ENCODE measurements at places on chromosomes 3 and 15.
A peak's percentile ranks its signal among the peaks of the same experiment; 100 is the strongest.

DNA sequence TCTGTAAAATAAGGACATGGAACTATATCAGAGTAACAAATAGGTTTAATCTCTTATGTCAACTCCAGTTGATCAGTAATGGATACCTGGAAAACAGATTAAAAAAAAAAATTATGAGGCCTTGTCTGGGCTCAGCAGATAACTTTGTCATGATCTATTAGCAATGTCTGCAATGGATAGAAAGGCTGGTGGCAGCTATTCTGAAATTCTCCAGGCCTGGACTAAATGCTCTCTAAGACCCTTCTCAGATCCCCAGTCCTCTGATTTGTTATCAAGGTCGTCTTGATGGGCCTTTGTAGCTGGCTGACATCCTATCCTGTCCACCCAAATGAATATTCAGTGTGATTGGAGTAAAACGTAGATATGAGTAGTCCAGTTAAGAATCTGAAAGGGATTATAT is 13.7 kb downstream of the LRTM1 start:
- no peak for DNase-seq

DNA sequence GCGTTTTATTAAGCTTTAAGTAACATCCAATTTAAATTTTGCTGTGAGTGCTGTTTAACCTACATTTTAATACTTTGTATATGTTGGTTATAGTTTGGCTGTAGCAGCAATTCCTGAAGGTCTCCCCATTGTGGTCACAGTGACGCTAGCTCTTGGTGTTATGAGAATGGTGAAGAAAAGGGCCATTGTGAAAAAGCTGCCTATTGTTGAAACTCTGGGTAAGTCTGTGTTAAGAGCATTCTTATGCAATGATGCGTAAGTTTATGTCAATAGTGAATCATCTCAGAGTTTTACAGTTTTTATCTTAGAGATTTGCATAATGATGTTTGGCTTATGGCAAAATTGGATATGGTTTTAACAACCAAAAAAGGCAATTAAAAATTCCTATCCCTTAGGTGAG is 62.7 kb downstream of the ASTE1 start:
- DNase-seq, result peak; percentile 95

DNA sequence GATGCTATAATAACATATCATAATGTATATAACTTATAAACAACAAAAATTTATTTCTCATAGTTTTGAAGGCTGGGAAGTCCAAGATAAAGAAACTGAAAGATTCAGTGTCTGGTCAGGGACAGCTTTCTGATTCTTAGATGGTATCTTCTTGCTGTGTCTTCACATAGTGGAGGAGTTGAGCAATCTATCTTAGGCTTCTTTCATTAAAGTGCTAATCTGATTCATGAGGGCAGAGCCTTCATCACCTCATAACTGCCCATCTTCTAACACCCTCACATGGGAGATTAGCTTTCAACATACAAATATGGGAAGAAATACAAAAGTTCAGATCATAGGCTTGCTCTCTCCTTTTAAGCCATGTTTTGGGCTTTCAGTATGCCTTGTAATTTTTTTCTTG is 774.8 kb upstream of the EPHA6 start:
- DNase-seq, result no peak

GRCh38 chr3:158531334-158531733 is 39.7 kb upstream of the MLF1 start:
- DNase-seq, result no peak

GRCh38 chr15:45796433-45796832 is 161.6 kb downstream of the SQOR start:
- DNase-seq, result no peak

- DNase-seq, result no peak
Observed at GRCh38 chr3:55629432-55629831, 142.3 kb upstream of the WNT5A start.

- no peak for DNase-seq
Observed at GRCh38 chr3:73474619-73475018, 150.1 kb downstream of the PDZRN3 start.

DNA sequence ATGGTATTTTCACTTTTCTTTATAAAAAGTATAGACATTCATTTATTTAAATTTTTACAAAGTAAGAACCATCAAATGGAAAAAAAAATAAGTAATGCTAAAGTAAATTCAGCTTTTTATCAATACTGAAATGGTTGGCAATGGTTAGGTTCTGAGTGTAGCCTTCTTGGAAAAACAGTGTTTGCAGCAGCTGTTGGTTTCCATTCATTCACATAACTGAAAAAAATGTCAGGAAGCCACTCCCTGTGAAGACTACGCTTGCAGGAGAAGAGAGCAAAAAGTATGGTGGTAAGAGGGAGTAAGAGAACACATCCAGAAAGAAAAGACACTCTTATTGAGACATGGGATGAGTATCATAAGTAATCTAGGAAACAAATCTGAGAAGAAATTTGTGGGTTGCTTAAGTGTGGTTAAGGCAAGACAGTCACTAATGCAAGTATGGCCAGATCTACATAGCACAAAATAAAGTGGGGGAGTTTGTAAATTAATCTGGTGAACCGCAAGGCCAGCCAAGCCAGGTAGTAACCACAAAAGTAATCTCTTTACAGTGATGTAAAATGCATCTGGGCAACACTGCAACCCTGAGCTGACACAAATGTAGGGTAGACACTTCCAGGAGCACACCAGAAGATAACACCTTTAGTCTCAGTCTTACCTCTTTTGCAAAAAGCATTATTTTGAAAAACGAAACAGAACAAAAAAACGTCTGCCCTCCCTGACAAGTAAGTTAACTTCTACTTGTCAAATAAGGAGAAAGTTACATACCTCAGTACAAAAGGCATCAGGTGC is 133.7 kb downstream of the IGSF11 start:
- no peak for DNase-seq

GRCh38 chr3:181292984-181293383 is 303.4 kb upstream of the DNAJC19 start:
- DNase-seq, result peak; percentile 58

DNA sequence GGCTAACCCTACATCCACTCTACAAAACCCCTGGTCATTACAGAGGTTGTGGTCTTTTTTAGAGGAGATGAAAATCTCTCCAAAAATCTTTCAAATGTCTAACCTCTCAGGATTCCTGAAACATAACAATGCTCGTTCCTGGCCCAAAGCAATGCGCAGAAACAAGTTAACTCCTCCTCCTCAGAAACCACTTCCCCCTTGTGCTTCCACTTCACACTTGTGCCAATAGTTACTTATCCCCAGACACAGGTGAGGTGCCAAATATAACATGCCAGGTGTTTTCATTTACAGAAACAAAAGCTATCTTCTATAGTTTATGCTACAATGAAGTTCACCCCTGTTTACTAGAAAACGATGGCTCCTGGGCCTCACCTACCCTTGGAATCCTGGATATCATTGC is 6.2 kb downstream of the NDUFAF1 start:
- no peak for DNase-seq

DNA sequence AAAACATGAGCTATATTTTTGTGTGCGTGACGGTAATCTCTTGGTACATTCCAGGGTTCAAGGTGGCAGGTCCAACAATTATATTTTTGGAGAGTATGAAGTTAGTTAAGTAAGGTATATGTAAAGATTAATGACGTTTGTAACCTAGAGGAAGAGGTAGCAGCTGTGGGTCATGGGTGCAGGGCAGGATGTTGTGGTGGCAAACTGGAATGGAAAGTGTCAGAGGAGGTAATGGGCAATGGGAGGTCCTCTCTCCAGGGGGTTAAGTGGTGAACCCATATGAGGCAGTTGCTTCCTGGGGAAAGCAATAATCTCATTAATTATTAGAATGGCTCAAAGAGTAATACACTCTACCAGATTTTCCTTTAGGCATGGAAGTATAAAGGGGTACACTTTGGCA is 1.0 kb upstream of the CD200R1L start:
- no peak for DNase-seq

DNA sequence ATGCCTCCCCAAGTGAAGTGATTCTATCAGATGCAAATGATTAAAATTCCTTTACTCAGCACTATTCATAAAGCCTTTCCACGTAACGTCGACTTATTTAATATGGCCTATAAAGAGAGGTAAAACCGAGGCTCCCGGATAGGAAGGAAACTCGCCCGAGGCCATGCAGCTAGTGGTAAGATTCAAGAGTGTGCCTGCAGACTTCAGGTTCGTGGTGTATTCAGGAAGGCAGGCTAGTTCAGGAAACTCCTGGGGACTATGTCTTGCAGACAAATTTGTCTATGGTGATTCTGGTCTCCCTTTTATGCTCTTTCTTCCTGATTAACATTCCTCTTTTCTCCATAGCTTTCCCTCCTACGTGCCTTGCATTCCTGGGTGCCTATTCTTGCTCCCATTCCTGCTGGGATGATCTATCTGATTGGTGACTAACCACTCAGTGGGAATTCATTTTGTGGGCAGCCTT is 150.7 kb downstream of the SST start:
- DNase-seq, result no peak

- DNase-seq, result no peak
Observed at GRCh38 chr15:91854639-91854990, 1.1 kb downstream of the SLCO3A1 start.

- DNase-seq, result no peak
Observed at GRCh38 chr15:58546066-58546591, 114.3 kb downstream of the LIPC start.

DNA sequence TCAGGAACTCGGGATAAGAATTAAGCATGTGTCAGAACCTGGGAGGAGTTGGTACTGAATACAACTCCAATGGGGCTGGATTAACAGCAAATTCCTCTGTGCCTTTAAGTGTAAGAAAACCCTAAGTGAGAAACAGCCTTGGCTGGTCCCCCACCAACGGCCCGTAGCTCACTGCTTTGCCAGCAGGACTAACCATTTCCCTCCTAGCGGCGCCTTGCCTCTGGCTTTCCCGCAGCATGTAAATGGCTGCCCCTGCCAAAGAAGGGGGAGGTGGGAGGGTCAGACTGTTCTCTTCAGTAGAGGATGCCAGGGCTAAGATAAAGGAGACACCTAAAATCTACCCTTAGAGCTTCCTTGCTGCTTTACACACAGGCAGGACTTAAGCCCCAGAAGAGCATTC is 51.0 kb upstream of the SH3GL3 start:
- DNase-seq, result no peak

DNA sequence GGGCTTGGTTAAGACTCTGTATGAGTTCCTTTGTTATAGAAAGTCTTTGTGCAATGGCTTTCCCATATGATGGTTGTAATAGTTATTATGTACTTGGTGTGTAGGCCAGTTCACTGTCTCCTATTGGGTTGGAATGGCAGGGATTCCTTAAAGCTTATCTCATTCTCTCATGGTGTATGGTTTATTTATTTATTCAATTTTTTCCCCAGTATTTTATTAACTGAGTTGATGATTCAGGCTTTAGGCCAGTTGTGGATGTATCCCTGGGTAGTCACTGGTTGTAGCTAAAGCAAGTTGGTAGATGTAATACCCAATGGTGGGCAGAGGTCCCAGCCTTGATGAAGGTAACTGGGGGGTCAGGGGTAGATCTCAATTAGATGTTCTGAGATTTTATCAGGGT is 349.4 kb downstream of the DOCK3 start:
- no peak for DNase-seq

DNA sequence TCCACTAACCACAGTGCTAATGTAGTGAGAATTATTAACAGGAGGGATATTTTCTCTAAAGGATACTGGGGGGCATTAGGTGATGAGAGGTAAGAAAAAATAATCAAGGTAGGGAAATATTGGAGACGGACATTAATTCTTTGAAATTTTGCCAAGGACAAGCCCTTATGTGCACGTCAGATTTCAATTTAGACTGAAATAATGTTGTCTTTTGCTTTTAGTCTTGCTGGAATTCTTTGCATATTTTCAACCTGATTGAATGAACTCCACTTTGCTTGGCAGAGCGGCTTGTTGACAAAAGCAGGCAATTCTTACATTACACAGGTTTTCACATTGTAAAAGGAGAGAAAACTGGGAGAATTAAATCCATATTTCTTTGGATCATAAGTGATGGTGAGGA is 25.0 kb upstream of the C3orf52 start:
- no peak for DNase-seq

DNA sequence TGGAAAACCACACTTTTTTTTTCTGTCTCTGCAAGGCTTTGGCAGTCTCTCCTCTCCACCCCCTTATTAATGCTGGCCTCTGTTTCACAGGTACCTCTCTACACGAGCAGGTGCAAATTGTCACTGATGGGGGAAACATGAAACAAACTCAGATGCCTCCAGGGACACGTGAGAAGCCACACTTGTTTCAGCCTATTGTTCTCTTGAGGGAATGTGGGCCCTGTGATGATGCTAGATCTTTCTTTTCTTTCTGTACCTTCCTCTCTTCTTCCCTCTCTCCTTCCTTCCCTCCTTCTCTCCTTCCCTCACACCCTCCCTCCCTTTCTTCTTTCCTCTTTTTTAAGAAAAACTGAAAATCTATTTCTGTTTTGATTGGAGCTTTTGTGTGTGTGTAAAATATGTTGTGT is 5.7 kb upstream of the BLM start:
- no peak for DNase-seq

- no peak for DNase-seq
Observed at GRCh38 chr3:149604125-149604875, 53.5 kb downstream of the WWTR1 start.

- DNase-seq, result no peak
Observed at GRCh38 chr3:129599073-129599472, 7.4 kb downstream of the PLXND1 start.

DNA sequence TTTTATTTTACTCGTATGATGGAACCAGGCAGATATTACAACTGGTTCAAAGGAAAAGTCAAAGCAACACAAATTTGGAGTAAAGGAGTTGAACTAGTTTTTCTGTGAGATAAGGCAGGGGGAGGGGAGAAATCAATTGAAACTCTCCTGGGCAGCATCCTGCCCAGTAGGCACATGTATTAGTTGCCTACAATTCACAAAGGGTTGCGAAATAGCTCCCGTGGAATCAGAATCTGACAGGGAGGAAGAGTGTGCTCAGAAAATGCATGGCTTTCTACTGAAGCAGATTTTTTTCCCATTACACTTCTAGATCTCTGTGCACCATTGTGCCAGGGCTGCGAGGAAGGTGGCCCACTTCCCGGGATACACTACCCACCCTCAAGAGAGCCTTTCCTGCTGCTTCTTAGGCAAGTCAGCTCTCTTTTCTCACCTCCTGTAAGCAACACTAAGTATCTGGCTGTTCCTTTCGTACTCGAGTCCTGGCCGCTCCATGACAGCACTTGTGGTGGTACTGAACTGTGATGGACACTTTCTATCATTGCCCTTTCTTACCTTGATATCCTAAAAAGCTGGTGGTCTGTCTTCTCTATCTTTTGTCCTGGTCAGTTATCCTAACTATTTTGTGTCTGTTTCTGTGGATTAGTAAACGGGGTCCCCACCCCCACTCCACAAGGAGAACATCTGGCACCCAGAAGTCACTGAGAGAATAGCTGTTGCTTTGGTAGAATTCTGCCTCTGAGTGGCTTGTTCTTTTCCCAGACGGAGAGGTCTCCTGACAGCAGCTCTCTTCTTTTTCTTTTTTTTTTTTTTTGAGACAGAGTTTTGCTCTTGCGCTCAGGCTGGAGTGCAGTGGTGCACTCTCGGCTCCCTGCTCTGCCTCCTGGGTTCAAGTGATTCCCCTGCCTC is 74.8 kb downstream of the RPL39L start:
- DNase-seq, result peak; percentile 64

- DNase-seq, result no peak
Observed at GRCh38 chr15:82763361-82764116, 42.3 kb downstream of the FSD2 start.

- no peak for DNase-seq
Observed at GRCh38 chr3:83941990-83942745, 1016.6 kb upstream of the CADM2 start.
